Left hindlimb (tissue), 1 donor: ENCODE measurements at places on chromosomes 16 and 17.

DNA sequence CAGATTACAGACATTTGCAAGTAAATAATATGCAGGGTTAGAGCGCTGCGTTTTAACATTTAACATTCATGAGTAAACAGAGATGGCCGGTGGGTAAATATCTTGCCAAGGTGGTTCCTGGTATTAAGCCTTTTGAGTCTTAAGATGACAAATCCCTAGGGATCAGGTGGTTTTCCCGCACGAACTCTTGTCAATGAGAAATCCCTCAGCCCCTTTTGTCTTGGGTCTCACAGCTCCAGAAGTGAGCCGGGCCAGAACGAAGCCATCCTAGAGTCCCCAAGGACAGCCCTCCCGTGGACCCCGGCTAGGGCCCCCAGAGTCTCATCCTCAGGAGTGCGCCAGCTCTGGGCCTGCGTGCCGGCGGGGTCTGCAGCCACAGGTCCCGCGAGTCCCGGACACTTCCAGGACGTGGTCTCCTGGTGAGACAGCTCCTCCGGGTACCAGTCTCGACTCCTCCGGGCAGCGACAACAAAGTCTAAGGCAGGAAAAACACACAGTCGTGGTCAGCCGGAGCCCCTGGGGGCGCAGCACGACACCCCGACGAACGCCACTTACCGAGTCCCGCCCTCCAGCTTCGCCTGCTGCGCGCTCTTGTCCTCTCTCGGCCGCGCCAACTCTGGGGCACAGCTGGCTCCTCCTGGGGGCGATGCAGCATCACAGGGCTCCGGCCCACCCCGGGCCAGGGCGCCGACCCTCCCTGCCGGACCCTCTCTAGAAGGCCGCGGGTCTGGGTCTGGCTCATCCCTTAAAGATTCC lies 13.3 kb downstream of the MIS12 start:
- peak; percentile 47 for DNase-seq

GRCh38 chr17:30241051-30241450 lies 5.6 kb upstream of the SLC6A4 start:
- no peak for DNase-seq

DNA sequence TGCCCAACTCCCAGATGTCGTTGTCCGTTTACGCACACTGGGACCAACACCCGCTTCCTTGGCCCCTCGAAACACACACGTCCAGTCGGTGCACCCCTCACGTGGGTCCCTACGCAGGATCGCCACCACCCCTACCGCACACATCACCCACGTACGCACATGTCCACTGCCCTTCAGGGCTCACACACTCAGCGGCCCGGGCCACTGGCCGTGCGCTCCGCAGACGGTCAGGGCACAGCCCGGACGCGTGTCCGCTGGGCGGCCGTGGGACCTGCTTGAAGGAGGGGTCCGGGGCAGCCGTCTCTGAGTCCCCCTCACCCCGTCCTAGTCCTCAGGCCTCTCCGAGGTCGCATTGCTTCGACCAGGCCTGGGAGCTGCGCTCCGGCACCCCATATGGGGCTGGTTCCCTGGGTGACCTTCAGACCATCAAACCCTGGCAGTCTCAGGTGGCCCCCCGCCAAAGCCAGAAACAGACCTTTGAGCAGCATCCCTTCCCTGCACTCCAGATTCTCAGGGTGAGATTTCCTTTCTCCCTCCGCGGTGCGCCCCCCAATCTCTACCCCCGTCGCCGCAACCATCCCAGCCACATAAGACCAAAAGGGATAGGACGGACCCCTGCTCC lies 914 bp upstream of the GPRC5B start:
- peak; percentile 61 for DNase-seq

- DNase-seq: peak; percentile 72
Observed at GRCh38 chr17:199806-200545, 18.5 kb upstream of the DOC2B start.

DNA sequence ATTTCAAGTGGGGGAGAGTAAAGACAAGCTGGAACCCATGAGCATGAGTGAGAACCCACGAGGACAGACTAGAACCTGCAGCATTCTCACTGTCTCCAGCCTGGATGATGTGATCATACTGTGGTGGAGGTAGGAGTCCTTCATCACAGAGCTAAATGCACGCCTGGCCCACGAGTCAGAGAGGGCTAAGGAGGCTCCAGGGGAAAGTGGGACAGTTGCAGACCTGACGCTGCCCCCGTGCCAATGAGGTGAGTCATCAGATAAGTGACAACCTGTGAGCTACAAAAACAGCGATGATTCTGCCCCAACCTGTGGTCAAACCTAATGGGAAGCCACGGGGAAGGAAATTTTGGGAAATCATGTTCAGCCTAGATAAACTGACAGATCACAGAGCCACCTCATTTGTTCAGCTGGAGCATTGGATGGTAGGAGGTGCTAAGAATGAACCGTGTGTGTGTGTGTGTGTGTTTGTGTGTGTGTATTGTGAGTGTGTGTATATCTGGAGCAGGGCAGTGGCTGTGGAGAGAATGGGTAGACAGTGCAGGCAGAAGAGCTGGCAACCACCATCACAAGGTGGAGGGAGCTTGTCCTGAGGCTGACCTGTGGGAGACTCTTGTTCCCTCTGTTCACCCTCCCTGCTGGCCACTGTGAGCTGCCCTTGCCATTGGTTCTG lies 131.8 kb downstream of the UTP18 start:
- DNase-seq: no peak

GRCh38 chr17:19497624-19498023 lies 36.0 kb upstream of the SLC47A1 start:
- DNase-seq: no peak

DNA sequence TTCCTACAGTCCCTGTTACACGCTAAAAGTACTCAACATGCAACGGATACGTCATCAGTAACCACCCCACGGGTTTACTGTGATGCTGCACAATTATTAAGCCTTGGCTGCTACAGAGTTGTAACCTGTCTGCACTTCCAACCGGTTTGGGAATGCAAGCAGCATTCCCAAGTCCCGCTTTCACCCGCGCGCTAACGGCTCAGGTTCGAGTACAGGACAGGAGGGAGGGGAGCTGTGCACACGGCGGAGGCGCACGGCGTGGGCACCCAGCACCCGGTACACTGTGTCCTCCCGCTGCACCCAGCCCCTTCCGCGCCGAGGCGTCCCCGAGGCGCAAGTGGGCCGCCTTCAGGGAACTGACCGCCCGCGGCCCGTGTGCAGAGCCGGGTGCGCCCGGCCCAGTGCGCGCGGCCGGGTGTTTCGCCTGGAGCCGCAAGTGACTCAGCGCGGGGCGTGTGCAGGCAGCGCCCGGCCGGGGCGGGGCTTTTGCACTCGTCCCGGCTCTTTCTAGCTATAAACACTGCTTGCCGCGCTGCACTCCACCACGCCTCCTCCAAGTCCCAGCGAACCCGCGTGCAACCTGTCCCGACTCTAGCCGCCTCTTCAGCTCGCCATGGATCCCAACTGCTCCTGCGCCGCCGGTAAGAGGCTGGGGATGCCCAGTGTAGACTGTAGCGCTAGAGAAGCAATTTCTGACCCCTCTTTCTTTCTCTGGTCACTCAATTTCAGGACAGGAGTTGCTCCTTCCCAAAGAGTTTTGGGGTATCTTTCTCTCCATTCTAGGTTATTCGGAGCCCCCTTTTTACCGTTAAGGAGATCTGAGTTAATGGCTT lies at the start of gene MT2A:
Gene MT2A (plus strand): TSS at position 542 of the 833 bp plus-strand sequence. CDS start 72 bp downstream, at position 614.
- DNase-seq: peak; percentile 93

DNA sequence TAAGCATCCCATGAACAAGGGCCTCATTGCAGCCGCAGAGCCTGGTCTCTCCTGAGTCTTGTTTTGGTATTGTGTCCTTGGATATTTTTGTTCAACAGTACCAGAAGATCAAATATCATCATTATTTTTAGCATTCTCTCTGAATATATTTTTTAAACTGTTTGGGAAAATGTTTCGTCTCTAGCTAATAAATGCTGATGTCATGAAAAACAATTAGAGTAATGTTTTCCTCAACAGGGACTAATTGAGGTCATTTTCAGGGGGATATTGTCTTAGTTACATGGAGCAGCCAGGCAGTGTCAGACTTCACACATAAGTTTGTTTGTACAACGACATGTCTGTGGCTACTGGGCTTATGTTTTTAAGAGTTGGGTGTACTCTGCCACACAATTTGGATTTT lies 805.3 kb upstream of the SOX9 start:
- no peak for DNase-seq

DNA sequence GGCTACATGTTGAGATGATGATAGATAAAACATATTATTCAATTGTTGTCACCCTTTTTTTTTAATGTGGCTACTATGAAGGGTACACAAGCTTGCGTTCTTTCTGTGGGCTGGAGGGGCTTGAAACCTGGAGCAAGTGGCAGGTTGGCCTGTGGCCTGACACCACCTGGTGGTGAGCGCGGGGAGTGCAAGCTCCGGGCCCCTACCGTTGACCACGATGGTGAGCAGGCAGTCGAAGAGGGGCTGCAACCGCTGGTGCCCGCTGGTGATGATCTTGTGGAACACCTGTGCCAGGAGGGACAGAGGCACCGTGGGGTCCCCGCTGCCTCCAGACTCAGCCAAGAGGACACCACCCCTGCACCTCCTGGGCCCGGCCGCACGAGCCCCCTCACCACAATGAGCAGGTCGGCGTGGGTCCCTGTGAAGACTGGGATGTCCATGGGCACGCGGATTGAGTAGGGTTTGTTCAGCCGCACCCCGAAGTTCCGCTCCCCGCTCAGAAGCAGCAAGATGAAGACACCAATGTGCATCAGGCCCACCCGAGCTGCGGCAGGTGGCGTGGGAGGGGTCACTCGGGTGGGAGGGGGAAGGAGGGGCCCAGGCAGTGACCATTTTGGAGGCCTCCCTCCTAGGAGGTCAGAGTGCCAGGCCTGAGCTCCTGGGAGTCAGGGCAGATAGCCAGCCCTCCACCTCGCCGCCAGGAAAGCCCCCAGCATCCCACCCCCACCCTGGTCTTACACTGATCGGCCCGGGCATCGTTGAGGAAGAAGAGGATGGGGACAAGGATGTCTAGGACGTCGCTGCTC lies 14.4 kb downstream of the HID1 start:
- DNase-seq: peak; percentile 72

GRCh38 chr17:57551321-57552079 lies 193.6 kb downstream of the CCDC182 start:
- DNase-seq: no peak

GRCh38 chr17:35210741-35211140 lies 16.5 kb upstream of the SLC35G3 start:
- DNase-seq: no peak

- DNase-seq: no peak
Observed at GRCh38 chr17:21245639-21246084, 7.5 kb downstream of the NATD1 start.

DNA sequence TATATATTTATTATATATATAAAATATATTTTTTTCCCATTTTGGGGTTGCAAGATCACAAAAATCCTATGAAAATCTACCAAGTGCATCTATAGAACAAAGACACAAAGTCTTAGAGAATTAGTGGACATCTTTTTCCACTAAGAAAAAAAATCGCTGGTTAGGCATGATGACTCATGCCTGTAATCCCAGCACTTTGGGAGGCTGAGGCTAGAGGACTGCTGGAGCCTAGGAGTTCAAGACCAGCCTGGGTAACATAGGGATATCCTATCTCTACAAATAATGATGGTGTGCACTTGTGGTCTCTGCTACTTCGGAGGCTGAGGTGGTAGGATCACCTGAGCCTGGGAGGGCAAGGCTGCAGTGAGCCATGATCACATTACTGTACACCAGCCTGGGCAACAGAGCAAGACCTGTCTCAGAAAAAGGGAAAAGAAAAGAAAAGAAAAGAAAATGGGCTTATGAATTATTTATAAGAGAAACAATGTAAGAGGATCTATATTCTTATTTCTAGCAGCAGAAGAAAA lies 185.1 kb upstream of the PSMD7 start:
- DNase-seq: no peak

DNA sequence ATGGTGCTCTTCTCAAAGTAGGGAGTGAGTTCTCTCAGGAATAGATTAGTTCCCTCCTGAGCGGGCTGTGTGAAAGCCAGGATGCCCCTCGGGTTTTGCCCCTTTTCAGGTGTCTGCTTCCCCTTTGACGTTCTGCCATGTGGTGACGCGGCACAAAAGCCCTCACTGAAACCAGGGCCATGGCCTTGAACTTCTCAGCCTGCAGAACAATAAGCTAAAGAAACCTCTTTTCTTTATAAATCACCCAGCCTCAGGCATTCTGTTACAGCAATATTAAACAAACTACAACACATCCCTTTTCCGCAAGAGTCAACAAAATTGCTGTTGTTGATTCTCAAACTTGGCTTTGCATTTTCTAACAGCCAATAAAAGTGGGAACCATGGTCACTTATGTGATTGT lies 15.5 kb upstream of the CACNG5 start:
- DNase-seq: no peak
